ENCODE measurements at places on chromosomes 1 and 21.
A peak's percentile ranks its signal among the peaks of the same experiment; 100 is the strongest.

DNA sequence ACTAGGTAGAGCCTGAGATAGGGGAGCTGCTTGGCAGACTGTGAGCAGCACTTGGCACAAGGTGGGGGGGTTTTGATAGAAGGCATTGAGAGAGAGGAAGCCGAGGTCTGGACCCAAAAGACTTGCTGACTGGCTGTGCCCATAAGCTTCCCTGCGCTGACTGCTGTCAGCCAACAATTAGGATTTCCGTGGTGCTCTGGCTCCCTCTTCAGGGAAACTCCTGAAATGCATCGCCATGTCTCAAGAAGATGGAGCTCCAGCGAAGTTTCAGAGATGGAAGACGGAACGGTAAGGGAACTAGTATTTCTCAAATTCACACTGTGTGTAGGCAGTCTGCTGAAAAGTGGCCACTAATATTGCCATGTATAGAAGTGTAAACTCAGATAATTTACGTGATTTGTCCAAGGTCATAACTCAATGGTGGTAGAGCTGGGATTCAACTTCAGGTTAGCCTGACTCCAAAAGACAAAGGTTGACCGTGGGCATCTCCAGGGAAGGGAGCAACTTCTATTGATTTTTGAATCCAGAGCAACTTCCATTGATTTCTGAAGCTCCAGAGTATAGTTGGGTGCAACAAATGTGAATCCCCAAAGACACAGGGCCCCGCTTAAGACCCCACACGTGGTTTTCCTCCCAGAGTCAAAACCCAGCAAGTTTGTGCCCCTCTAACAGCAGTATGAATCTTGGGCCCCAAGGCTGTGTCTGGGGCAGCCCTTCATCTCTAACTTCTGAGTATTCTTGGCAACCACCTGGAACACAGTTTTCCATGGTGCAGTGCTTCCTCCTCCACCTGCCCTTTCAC lies 44.5 kb upstream of the CRNN start:
- peak; percentile 72 for DNase-seq

- DNase-seq: no peak
These were observed 8.3 kb upstream of the TNFRSF9 start for GRCh38 chr1:7948960-7949359.

GRCh38 chr21:32523463-32523862 lies 61.9 kb downstream of the TCP10L start:
- DNase-seq: no peak

DNA sequence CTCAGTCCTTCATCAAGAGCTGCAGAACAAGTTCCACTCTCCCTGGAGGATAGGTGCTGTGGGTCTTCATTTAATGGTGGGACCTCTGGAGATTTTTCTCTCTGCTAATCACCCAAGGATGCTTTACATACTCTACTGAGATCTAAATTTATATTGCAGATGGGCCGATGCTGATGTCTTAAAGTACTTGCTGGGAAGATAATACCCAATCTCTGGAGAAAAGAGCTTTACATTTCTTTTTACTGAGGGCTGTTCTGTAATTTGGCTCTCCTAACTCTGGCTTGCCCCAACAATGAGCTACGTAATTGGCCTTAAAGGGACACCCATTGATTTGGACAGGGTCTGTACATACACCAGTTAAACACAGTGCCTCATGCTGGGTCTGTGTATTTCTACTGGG lies 86.9 kb downstream of the ST6GALNAC3 start:
- no peak for DNase-seq

DNA sequence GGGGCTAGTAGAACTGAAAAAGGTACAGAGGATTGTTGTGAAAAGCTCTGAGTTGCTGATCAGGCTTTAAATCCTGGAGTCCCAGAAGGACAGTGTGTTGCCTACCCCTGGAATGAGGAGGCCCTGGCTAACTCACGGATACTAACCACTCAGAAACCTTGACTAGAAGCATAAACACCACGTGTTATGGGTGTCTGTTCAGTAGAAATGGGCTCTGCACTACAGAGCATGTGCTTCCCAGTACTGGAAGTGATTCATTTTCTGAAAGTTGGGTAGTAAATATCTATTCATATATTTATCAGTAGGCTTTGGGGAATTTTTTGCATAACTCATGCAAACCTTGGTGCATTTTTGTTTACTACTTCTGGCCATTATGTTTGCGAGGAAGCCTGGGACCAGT lies 15.1 kb upstream of the CLCA1 start:
- DNase-seq: no peak

- no peak for DNase-seq
These were observed 234.2 kb upstream of the PTBP2 start for GRCh38 chr1:96487394-96487793.

- no peak for DNase-seq
These were observed 12.5 kb upstream of the MYOC start for GRCh38 chr1:171664976-171665375.

- no peak for DNase-seq
These were observed 881 bp downstream of the USP25 start for GRCh38 chr21:15730484-15731242.

DNA sequence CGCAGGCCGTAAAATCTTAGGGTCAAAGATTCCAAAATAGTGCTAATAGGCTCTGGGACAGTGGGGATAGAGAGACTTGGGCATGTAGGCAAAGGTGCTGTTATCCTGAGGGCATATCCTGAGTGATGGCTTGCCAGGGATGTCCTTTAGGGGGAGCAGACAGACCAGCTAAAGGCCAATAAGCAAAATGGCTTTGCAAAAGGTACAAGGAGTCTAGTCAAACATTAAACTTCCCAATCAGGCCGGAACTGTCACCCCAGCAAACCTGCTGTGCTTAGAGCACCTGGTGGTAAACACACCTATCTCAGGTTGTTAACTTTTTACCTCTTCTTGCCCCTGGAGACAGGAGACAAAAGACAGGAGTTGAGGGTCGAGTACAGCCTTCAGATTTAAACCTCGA lies 49.1 kb downstream of the TRABD2B start:
- no peak for DNase-seq

GRCh38 chr1:14341147-14341546 lies 257.3 kb upstream of the KAZN start:
- no peak for DNase-seq

GRCh38 chr1:163701783-163702374 lies 380.1 kb downstream of the NUF2 start:
- DNase-seq: no peak

- DNase-seq: no peak
These were observed 160.8 kb upstream of the ARHGEF16 start for GRCh38 chr1:3293563-3294080.

DNA sequence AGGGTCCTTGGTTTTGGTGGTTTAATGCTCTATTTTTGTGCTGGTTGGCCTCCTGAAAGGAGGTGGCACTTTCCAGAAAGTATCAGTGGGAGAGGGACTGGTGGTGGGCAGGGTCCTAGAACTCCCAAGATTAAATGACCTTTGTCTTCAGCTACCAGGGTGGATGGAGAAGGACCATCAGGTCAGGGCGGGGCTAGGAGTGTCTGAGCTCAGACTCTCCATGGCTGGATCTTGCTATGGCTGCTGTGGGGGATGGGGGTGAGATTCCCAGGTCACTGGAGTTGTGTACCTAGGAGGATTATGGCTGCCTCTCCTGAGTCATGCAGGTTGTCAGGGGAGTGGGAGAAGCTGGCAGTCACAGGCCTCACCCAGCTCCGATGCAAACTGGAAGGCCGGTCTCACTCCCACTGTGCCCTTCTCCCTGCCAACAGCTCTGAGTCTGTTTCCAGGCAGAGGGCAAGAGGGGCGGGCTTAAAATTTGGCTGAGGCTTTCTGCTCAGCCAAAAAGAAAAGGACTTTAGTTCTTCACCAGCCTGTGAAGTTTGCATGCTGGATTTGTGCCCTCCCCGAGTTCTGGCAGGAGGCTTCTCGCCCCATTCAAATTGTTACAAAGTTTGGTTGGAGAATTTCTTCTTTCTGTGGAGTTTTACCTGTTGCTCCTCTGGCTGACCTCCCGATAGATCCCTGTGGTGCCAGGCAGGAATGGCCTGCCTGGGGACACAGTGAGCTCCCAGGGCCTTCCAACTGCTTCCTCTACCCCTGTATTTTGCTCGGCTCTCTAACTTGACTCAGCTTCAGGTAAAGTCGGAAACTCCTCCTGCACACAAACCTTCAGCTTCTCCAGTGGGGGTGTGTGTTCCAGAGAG lies 13.1 kb upstream of the KYAT3 start:
- no peak for DNase-seq

All from SHP77 (cell line).